Activated naive CD8-positive, alpha-beta T cell treated with anti-CD3 and anti-CD28 coated beads, Interleukin-2, amount 10 ng/mL, durations not matched to agents 7 days and 5 days (primary cell): ENCODE measurements at places on chromosomes 11 and 22. TPM values are rescaled to one million over a fixed set of nuclear protein-coding genes. Genes with fewer than 3 reads are reported as not detected.

Gene CNTN5
- total RNA-seq: not detected

Gene C22orf31
- not detected for total RNA-seq

Gene EP300
- total RNA-seq: 82.9 TPM

Gene MN1
- total RNA-seq: 0.30 TPM

Gene DCUN1D5
- 25.9 TPM for total RNA-seq

Gene PRR33
- total RNA-seq: not detected

Gene CLCF1
- total RNA-seq: 4.7 TPM

Gene NRGN
- total RNA-seq: 4.0 TPM

Gene PLAAT3
- total RNA-seq: 17.3 TPM

Gene OR52H1
- not detected for total RNA-seq

Gene GLYATL2
- total RNA-seq: not detected

Gene OR51I1
- not detected for total RNA-seq

Gene EEF1G
- total RNA-seq: 1,152 TPM

Gene ZMAT5
- 19.4 TPM for total RNA-seq

Gene FGF19
- not detected for total RNA-seq

Gene SPATA19
- not detected for total RNA-seq

Gene CTSW
- 161 TPM for total RNA-seq

Gene NEAT1
- total RNA-seq: 407 TPM

Gene POU2F3
- total RNA-seq: not detected

Gene VWCE
- 2.4 TPM for total RNA-seq

Gene INS
- total RNA-seq: not detected

Gene GATD1
- total RNA-seq: 59.8 TPM

Gene CLDN5
- not detected for total RNA-seq

Gene MTFP1
- 63.3 TPM for total RNA-seq

Gene KRTAP5-2
- total RNA-seq: not detected

Gene SLCO2B1
- total RNA-seq: 2.6 TPM

Gene OR10A2
- total RNA-seq: not detected

Gene BACE1
- total RNA-seq: 2.6 TPM

Gene SLC17A6
- not detected for total RNA-seq

Gene UPK3A
- total RNA-seq: not detected

Gene P2RY2
- total RNA-seq: not detected

Gene LDHAL6A
- not detected for total RNA-seq

Gene SCUBE2
- not detected for total RNA-seq

Gene NCF4
- 35.3 TPM for total RNA-seq

Gene CCDC87
- total RNA-seq: 0.09 TPM

Gene OR51E1
- total RNA-seq: not detected
